ENCODE measurements at places on chromosomes 2 and 18. TPM values are rescaled to one million over a fixed set of nuclear protein-coding genes. Genes with fewer than 3 reads are reported as not detected.

Gene CFAP53
- 0.33 TPM for total RNA-seq

GRCh38 chr2:166127217-166128155 is at the start of gene SCN1A:
Gene SCN1A, minus strand, starts transcription at chr2:166128020. Its CDS starts 54,399 bp downstream, at chr2:166073621.
- DNase-seq, result no peak

GRCh38 chr2:112150851-112151250 is 12.7 kb downstream of the FBLN7 start:
- no peak for DNase-seq

GRCh38 chr2:26581991-26582842 is 58.9 kb downstream of the CIB4 start:
- peak; percentile 6 for DNase-seq

DNA sequence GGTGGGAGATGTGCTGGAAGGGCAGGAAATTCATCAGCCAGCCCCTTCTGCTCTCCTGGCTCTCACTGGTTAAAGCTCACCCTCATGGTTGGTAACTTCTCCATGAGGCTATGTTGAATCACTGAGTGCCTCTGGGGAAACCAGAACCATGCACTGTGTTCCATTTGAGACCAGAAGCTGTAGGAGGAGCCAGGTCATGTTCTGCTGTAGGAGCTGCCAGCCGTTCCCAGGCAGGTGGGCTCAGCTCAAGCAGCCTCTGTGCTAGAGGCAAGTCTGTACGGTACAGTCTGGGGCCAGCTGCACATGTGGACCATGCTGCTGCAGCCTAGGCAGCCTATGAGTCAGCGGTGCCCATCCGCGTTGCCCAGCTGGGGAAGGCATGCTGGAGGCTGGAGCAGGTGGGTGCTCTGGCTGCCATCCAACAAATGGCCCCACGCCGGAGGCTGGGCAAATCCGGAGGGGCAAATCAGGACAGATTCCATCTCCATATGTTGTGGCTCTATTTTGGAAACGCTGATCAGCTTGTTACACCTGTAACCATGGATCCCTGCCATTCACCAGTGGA is 22.0 kb upstream of the KCNF1 start:
- DNase-seq, result no peak

DNA sequence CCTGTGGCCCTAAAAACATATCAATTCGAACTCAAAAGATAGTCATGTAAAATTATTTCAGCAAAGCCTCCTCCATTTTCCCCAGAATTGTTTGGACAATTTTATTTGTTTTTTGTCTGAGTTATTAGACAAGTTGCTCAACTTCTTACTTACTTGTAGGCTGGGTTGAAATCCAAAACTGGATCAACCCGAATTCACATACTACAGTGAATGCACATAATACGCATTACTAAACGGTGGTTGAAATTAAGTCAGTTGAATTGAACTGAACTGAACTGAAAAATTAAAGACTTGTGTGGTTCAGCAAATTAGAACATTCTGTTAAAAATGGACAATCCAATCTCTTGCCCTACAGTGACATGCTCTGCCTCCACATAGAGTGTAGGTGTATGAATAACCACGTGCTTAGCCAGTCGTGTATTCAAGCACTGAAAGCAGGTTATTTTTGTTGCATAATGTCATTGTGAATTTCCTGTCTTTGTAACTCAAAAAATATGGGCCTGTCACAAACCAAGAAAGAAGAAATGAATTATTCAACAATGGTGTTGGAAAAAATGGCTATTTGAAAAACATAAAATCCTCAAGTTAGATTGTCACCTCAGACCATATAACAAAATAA is 441.0 kb downstream of the TXNL1 start:
- DNase-seq, result no peak

- no peak for DNase-seq
These were observed 24.1 kb upstream of the OR6B3 start for GRCh38 chr2:240077442-240077841.

- DNase-seq, result no peak
These were observed 368.0 kb upstream of the SPHKAP start for GRCh38 chr2:228549441-228550007.

Gene REG1B
- total RNA-seq, result not detected

GRCh38 chr2:165407466-165407865 is 62.0 kb upstream of the CSRNP3 start:
- DNase-seq, result no peak

DNA sequence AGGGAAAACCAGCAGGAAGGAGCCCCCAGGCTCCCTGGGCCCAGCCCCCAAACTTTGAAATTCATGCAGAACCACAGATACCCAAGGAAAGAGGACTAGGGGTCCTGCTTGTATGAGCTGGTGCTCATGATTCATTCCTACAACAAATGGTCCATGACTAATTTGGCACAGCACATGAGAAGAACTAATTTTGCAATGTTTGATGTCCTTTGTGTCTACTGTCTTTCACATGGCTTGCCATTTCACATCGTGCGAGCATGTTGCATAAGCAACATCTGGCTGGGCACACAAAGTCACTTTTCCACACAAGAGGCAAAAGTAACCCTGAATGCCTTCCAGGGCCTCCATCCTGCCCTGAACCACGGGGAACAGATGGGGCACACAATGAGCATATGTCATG is 149.6 kb upstream of the APCDD1 start:
- no peak for DNase-seq

DNA sequence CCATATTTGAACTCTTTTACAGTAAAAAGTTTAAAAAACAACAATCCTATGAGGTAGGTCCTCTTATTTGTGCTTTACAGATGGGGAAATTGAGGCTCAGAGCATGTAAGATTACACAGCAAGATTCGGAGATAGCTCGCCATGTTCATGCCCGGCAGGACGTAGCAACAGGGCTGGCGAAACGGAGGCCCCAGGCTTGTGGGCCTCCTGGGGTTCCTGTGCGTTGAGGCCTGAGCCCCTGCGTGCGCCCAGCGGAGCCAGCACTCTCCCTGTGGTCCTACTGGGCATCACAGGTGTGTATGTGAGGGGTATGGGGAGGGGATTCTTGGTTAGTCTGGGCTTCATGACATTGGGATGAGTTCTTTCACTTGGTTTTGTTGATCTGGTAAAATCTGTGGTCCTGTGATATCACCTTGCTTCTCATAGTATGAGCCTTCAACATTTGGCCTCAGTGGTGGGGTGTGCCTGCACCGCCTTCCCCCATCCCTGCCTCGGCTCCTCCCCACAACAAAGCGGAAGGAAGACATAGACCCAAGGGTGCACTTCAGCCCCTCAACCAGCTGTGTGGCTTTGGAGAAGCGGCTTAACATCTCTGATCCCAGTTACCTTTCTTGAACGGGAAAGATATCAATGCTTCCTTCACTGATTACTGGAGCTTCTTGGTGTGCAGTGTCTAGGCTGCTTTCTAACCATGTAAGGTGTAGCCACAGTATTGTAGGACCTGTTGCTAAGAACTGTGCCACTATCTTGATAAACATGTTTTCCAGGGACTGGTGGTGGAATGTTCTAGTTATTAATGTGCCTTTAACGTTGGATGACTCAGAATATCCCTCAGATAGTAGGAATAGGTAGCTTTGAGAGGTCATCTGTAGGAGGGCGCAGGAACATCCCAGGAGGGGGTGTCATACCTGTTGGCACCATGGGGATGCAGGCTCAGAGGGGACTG is 37.2 kb downstream of the HPCAL1 start:
- DNase-seq, result no peak

DNA sequence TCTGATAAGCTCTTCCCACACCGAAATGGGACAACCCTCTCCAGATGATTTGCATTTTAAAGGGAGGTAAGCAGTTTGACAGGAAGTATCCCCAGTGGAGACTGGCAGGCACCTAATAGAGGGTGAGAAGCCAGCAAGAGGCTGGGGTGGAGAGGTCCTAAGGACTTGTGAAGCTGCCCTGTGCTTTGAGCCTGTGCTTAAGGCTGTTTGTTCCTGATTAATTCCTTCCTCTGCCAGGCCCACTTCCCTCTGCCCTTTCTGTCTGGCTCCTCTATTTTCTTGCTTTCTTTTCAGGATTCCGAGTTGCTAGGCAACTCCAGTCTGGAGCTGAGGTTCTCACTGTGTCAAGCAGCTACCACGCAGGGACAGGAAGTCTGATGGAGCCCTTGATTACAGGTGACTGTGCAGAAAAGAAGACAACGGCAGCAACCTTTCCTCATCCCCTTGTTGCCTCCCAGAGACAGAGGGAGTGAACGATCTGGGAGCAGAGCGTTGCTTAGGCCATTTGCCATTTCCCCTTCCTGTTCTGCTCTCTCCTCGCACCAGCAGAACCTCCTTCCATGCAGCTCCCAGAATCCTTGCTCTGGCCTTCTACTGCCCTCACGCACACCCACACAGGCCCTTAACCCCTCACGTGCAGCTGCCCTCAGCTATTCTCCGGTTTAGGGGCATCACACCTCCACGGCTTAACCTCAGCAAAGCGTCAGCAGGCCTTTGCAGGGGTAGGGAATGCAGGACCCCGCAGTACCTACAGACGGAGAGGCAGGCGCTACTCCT is 103.6 kb upstream of the CELF4 start:
- DNase-seq, result no peak

GRCh38 chr18:46325895-46326294 is 221.7 kb downstream of the HAUS1 start:
- DNase-seq, result no peak

DNA sequence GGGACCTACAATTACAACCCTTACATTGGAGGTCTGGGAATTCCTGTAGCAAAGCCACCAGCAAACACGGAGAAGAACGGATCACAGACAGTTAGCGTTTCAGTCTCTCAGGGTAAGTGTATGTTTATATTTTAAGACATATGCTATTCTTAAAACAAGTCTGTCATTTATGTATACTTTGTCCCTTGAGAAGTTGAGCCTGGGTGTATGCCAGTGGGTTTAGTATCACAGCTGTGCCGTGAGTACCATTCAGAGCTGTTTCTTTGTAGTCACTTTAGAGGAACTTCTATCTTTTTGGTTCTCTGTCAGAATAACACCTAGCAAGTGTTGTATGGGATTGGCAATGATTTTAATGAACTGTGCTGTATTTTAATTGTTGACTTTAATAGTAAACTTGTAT is 125.6 kb downstream of the BIRC6 start:
- DNase-seq, result no peak
